Cardiac septum (tissue), 1 donor: ENCODE measurements at places on chromosomes 12 and 14. TPM values are rescaled to one million over a fixed set of nuclear protein-coding genes. Genes with fewer than 3 reads are reported as not detected.

The DDN gene
- total RNA-seq, result 1.00 TPM

The HOXC12 gene
- total RNA-seq, result not detected

The HOXC10 gene
- not detected for total RNA-seq

The SPTB gene
- 113 TPM for total RNA-seq

The MIP gene
- 0.48 TPM for total RNA-seq

The NAV3 gene
- total RNA-seq, result 2.9 TPM

The NEMP1 gene
- 2.4 TPM for total RNA-seq

The NKX2-1 gene
- not detected for total RNA-seq

The BCL11B gene
- 0.16 TPM for total RNA-seq

The PRKD1 gene
- 4.3 TPM for total RNA-seq

The GLS2 gene
- 0.38 TPM for total RNA-seq

The SERPINA10 gene
- not detected for total RNA-seq

The HELB gene
- 1.6 TPM for total RNA-seq
